ENCODE measurements at places on chromosomes 3 and 15. TPM values are rescaled to one million over a fixed set of nuclear protein-coding genes. Genes with fewer than 3 reads are reported as not detected.

The AHSG gene
- 3.6 TPM for total RNA-seq

DNA sequence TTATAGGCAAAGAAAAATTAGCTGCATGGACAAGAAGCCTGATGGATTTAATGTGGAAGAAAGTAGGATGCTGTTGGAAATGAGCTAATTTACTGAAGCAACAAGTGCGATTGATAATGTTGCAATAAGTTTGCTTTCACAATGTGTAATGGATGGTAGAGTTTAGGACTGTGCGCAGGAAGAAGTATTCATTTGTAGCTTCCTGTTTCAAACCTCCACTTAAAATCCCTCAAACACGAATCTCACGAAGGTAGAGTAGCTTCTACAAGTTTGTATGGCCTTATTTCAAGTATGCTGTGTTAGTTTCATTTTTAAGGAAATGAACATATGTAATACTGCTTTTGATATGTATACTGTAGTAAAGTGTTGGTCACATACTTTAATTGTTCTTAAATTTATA lies 42.3 kb downstream of the KCNH8 start:
- DNase-seq = no peak
- H3K4me1 ChIP-seq = no peaks in the 10 kb centered on the region
- H3K4me3 ChIP-seq = no peak overlapping the region

DNA sequence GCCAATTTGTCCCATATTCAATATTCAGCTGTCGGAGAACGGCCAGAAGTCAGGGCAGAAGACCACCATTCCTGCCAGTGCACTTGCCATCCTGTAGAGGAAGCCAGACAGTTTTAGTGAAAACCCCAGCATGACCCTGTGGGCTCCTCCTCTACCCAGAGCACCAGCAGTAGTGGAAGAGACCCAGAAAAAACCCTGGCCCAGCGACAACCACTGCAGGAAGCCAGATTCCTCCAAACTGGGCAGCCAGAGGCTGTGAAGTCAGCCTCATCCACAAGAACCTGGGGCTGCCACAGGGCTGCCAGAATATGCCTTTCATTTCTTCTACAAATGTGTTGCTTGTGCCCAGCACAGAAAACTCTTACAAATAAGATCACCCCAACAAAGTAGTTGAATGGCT lies 67.3 kb downstream of the HMCES start:
- H3K36me3 ChIP-seq = no peaks in the 10 kb centered on the region
- peaks cover 11% of the 10 kb centered on the region for H3K27me3 ChIP-seq
- H3K27ac ChIP-seq = no peak overlapping the region

The CKMT1A gene
- 0.41 TPM for total RNA-seq

The AGTR1 gene
- 13.2 TPM for total RNA-seq

DNA sequence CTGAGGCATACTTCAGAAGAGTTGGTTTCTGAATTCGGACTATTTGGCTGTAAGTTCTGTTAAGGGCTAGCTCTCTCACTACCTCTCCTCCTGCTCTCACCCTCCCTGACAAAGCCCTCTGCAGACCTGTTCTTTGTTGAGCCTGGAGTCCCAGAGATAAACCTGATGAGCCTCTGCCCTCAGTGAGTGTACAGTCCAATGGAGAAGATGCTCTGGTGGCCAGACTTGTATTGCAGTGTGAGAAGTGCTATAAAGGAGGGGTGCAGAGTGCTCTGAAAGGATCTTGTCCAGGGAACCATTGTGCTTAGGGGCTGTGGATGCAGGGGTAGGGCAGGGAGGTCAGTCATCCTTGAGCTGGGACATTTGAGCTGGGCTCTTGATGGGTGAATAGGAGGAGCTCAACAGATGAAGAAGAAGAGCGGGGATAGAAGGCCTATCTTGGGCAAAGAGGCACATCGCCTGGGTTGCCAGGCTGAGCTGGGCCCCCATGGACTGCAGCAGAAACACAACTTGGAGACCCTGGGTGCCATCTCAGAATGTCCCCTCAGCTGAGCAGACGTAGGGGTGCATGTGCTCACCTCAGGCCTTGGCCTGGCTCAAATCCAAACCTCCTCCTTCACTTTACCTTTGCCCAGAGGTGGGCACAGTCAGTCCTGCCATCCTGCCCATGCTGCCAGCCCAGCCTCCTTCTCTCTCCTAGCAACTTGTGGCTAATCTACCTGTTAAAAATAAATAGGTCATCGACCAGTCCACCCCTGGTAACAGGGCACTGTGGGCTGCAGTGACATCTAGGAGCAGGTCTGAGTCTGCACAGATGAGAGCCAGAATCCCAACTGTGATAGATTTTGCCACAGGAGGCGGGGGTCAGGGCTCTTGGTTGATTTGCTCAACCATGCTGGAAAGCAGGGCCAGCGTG lies 3.3 kb downstream of the CAND2 start:
- peak overlapping the region; percentile 16 for H3K4me3 ChIP-seq
- no peaks in the 10 kb centered on the region for H3K36me3 ChIP-seq
- no peaks in the 10 kb centered on the region for H3K27me3 ChIP-seq

DNA sequence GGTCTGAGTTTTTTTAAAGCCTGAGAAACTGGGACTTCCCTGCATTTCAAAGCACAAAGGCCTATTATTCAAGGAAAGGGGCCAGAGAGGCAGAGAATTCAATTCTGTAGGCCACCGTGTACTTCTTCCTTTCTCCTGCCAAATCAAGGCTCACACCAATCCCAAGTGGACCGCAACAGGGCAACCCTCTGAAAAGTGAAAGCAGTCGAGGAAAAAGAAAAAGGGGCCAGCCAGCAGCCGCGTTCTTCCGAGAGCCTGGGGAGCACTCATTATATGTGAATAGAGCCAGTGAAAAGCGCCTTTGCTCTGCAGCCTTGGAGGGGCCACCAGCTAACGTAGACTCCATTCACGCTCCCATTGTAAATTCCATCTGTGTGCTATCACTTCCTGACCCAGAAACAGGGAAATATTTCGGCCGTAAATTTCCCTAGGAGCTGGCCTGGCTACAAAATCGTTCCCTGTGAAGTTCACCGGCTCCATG lies 45.9 kb upstream of the THUMPD3 start:
- peak overlapping the region; percentile 11 for H3K27ac ChIP-seq
- no peaks in the 10 kb centered on the region for H3K36me3 ChIP-seq
- H3K4me1 ChIP-seq = no peaks in the 10 kb centered on the region
- peak overlapping the region; percentile 27 for H3K4me3 ChIP-seq
